CD8-positive, alpha-beta memory T cell (primary cell): ENCODE measurements at places on chromosomes 2 and 18. TPM values are rescaled to one million over a fixed set of nuclear protein-coding genes. Genes with fewer than 3 reads are reported as not detected.

CFAP221 gene
- not detected for total RNA-seq

GRCh38 chr2:10634495-10634894 is 55.3 kb downstream of the NOL10 start:
- no peak for DNase-seq

DNA sequence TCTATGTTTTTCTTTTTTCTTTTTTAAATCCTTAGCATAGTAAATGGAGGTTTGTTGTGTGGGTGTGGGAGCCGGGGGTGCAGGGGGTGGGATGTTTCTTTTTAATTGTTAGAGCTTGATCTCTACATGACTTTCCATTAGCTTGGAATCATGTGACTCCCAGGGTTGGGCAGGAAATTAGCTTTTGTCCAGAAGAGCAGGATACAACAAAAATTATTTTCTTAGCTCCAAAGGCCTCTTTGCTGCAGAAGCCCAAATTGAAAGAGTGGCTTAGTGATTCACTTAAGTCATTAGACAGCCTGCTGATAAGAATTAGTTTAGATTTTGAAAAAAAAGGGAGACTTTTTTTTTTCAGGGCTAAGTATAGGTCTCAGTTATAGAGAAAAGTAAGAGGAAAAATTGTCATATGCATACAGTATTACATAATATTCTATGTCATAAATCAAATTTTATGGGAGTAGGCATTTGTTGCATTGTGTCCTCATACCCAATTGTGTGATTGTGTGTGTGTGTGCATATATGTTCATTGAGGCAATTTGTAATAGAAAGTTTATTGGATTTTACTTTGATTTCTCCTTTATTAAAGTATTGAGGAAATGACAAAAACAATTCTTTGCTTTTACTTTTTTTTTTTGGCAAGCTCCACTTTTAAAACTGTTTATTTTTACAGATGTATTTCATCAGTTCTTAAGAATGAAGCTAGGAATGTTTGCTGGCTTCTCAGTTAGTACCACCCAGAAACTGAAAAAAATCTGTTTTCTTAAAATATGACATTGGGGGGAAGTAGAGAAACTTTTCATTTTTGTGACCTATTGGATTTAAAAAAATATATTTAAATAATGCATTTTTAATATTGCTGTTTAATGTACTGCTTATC is 47.4 kb downstream of the TSPYL6 start:
- DNase-seq, result no peak

LOXHD1 gene
- not detected for total RNA-seq

DNA sequence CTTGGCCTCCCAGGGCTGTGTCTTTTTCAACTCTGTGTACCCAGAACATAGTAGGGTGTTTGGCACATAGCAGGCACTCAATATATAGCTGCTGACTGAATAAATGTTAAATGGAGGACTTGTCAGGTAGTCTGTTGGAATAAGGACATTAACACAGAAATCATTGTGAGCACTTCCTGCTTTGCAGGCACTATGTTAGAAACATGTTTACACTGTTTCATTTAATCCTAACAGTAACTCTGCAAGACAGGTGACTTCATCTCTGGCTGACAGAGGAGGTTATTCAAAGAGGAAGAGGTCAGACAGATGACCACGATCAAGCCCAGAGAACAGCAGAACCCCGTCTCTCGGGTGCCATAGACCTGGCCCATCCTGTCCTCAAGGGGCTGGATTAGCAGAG is 28.0 kb upstream of the PIEZO2 start:
- no peak for DNase-seq
